ENCODE measurements at places on chromosomes 6 and 20.

DNA sequence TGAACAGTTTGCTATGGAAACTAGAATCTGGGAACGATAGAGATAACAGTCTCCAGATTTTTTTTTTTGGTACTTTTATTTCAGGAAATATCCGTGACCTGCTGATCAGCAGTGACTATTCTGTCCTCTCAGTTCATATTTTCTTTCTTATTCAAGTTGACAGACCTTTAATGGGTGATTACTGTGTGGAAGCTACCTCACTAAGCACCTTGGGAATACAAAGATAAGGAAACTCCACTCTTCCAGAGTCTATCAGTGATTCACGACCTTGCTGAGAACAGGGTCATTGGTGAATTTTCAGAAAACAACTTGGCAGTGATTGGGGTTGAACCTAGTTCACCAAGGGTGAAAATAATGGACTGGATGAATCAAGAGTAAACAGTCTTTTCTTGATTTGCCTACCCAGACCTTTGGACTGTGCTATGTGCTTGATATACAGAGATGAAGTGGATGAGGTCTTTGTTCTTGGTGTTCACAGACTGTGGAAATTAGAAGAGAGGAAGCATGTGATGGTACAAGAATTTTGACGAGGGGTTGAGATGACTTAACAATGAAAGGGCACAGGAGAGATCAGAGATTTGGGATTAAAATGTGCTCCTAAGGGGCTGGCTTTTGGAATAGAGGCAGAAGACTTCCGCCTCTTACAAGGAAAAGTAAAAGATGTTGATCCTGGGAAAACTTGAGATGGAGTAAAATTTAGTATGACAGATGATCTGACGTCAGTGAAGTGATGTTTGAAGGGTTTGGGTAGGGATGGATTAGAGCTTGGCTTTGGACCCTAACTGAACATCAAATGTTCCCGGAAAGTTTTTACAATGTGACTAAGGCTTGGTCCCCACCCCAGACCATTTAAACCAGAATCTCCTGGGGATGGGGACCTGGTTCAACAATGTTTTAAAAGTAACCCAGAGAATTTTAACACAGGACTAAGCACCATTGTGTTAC is 1.2 kb downstream of the KAT14 start:
- no peak for DNase-seq

- DNase-seq = no peak
Measured at GRCh38 chr6:157841211-157841840, 18.3 kb downstream of the SNX9 start.

DNA sequence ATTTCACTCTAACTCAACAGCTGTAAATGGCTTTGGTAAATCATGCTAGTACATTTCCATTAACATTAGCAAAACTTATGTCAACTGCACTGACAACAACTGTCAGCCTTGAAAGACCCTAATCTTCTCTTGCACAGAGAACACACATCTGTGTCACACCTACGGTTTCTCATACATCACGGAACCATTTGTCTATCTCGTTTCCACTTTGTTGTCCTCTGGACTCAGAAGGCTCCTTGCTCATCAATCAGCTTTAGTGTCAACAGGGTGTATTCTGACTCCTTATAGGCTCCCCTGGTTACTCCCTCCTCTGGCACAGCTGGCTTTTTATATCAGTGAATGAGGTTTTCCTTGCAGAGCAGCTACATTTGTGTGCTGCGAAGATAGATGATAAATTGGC is 49.3 kb downstream of the CD83 start:
- no peak for DNase-seq

- DNase-seq = no peak
Measured at GRCh38 chr6:40485795-40486194, 101.4 kb downstream of the LRFN2 start.

- no peak for DNase-seq
Measured at GRCh38 chr6:33724102-33725023, 12.9 kb upstream of the UQCC2 start.

DNA sequence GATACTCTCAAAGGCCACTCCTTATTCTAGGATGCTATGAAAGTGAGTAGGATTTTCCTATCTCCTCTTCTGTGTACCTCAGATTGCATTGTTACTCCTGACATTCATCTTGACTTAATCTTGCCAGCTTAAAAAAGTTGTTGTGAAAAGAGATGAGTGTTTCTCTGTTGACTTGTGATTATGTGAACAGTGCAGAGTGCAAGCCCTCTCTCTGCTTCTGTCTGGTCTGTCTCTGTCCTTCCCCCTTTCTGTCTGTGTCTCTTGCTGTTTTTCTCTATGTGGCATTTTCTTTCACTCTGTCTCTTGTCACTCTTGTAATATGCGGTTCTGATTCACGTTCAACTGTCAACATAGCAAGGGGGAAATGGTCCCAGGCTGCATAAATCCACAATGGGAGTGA is 306.6 kb downstream of the FARS2 start:
- DNase-seq = no peak

Data from esophagus squamous epithelium (tissue), 5 donors.